ENCODE measurements at places on chromosomes 5 and 9.

- DNase-seq = no peak
Measured at GRCh38 chr9:136122425-136123383, 4.0 kb upstream of the TMEM250 start.

DNA sequence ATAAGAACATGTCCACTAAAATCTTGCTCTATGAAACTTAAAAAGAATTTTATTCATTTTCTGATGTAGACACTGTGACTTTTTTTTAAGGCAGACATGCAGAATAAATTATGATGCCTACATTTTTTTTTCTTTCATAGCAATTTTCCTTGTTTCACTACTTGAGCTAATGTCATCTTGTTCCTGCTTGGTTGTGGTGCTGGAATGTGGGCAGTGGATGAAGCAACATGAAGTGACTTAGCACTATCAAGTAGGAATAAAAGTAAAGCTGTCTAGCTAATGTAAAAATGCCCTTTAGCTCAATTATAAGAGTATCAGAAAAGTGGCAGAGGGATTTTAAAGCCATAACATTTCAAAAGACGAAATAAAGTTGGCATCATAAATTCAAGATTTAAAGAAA is 191.0 kb downstream of the ADAMTS6 start:
- no peak for DNase-seq

- DNase-seq = no peak
Measured at GRCh38 chr5:68431601-68432337, 216.2 kb downstream of the PIK3R1 start.

GRCh38 chr5:80246995-80247729 is 8.7 kb downstream of the SERINC5 start:
- DNase-seq = no peak

- no peak for DNase-seq
Measured at GRCh38 chr9:133572821-133573361, 36.3 kb downstream of the FAM163B start.

- DNase-seq = no peak
Measured at GRCh38 chr9:12826924-12827565, 52.2 kb downstream of the LURAP1L start.

GRCh38 chr5:26805076-26805475 is 233.3 kb downstream of the CDH9 start:
- DNase-seq = no peak

- no peak for DNase-seq
Measured at GRCh38 chr9:82996941-82997340, 66.0 kb downstream of the RASEF start.

DNA sequence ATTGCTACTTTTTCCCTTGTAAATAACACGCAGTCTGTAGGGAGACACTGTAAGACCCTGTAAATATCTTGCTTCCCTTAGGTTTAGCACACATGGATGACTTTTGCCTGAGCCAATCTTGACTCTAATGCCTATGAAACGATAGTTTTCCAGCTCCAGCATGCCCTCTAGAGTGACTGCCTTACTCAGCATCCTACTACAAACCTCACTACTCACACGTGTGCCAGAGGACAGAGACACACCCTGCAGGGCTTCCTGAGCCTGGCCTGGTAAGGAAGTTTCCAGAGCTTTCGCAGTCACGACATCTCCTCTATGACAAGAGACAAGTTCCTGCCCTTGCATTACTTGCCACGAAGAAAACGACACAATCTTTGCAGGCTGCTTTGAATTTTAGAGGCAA is 138.1 kb downstream of the ATPSCKMT start:
- DNase-seq = no peak

DNA sequence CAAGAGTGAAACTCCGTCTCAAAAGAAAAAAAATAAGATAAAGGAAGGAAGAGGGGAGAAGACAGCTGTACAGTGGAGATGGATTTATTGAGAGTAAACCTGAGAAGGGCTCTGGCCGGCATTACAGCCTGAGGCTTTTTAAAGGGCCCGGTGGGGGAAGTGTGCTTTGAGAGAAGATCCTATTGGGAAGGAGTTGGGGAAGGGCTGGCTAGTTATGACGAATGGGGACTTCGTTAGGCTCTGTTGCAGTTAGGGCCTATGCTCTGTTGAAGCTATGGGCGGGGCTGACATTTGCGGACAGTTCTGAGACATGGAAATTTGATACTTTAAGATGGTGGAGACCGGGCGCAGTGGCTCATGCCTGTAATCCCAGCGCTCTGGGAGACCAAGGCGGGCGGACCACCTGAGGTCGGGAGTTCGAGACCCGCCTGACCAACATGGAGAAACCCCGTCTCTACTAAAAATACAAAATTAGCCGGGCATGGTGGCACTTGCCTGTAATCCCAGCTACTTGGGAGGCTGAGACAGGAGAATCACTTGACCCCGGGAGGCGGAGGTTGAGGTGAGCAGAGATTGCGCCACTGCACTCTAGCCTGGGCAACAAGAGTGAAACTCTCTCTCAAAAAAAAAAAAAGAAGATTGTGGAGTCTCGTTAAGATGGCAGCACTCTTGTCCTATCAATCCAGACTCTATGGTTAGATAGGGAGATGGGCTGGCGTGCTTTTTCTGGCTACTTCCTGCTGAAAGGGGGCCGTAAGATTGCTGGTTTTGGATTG is 33.2 kb downstream of the C9orf50 start:
- DNase-seq = no peak

DNA sequence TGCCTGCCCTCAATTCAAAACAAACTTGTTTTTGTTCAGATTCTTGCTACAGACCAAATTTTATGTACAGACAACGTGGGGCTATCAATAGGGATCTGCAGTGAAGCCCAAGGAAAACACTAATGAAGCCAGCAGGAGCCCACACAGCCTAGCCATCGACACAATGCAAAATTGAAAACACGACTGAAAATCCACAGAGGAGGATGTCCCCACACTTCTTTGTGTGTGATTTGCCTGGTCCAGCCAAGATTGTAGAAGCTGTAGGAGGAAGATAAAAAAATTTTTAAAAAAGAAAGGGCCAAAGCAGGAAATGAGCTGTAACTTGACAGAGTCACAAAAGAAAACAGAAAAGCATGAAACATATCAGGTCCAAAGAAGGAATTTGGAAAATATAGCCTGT is 34.8 kb downstream of the HTR4 start:
- no peak for DNase-seq

DNA sequence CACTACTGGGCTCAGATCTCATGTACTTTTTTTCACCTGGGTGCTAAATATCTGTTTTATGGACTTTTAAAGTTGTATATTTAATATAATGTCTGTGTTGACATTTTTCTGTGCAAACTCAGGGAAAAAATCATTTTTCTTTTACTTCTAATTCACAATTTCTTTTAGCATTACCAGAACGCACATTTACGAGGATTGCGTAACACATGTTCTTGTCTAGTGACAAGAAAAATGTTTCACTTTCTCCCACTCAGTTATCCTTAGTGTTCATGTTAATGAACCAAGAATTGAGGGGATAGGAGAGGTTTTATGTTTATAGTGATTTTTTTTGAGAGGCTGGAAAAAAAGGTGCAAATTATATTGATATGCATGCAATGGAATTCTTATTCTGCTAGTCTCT is 86.3 kb upstream of the PJA2 start:
- DNase-seq = no peak

DNA sequence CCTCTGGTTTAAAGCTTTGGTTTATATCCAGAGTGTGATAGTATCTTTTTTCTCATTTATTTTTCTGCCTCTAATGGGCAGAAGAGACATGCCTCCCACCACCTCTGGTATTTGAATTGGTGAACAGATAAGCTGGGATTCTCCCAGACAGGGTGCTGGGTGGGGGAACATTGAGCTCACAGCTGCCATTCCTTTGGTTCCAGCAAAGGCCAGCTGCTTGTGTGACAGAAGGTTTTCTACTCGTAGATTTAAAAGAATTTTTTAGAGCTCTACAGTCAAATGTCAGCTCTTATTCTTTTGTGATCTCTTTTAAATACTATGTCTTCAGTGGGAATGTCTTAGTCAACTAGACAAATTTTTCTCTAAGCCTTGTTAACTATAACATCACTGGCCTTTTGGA is 54.7 kb upstream of the ADAMTS16 start:
- no peak for DNase-seq

DNA sequence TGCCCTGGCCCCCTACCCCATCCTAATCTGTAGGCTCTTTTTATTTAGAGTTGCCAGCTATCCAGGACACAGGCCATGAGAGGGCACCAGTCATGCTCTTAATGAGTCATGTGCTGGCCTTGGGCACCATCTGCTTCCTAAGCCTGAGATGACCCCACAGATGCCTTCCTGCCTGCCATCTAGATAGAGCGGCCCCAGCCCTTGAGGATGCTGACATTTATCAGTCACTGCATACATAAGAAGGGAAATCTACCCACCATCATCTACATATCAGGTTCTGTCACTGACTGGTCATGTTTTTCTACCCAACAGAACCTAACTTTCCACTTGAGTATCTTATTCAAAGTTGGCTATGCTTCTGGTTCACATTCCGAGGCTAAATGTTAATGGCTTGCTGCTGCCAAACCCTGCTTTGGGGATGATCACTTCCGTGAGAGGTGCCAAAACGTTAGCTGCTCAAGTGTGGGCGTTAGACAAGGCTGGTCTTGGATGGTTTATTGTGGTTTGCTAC is 49.9 kb upstream of the TTC23L start:
- DNase-seq = no peak

GRCh38 chr5:34501016-34501415 is 155.1 kb upstream of the RAI14 start:
- DNase-seq = no peak

GRCh38 chr9:110058304-110058953 is 149.5 kb downstream of the C9orf152 start:
- DNase-seq = no peak

- DNase-seq = no peak
Measured at GRCh38 chr5:65753189-65753588, 31.2 kb downstream of the NLN start.

GRCh38 chr5:100518377-100518776 is 16.8 kb upstream of the FAM174A start:
- no peak for DNase-seq

- DNase-seq = no peak
Measured at GRCh38 chr9:23232831-23233230, 593.2 kb downstream of the ELAVL2 start.

- DNase-seq = no peak
Measured at GRCh38 chr9:89038382-89039103, 47.3 kb downstream of the S1PR3 start.

DNA sequence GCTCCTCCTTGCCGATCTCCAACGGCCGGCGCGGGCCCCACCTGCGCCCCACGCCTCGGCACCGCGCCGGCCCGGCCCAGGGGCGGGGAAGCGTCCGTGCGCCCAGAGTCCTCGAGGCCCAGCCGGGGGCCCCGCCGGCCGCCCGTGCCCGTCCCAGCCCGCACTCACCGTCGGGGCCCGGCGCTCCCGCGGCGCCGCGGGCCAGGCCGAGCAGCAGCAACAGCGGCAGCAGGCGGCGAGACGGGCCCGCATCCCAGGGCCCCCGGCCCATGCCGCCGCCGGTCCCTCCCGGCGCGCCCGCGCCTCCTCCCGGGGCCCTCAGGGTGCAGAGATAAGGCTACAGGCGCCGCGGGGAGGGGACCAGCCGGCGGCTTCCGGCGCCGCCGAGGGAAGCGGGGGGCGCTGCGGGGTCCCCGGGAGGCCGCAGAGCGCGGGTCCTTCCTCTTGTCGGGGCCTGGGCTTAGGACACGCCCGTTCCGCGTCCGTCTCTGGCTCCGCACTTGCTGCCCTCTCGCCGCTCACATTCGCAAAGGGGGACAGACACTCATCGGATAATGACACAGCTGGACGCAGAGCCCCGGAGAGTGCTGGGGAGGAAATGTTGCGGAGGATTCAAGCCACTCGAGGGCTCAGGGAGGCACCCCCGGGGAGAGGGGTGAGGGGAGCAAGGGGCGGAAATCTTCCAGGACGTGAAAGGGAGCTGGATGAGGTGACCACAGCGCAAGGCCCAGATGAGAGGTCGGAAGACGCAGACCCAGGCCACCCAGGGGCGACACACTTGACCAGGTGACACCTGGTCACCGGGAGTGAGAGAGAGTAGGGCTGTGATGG is at the start of gene SUSD1:
SUSD1 (minus strand) TSS at position 333 of the 831 bp plus-strand sequence; CDS start at position 271, 62 bp downstream.
- DNase-seq = no peak

DNA sequence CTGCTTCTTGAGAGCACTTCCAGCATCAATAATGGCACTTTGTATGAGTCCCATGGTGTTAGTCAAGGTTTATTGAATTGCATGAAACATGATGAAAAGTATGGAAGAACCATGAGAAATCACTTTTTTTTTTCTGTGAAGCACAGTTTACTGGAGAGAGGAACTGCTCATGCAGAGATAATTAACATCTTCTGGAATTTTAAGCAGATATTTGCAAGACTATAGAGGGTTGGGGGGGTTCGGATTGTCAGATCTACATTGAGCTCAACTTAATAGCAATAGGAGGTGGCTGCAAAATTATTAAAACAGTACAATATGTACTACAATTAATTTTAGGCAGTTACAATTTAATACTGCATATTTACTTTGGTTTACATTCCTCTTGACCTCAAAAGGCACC is 204.4 kb upstream of the CDH10 start:
- DNase-seq = no peak

DNA sequence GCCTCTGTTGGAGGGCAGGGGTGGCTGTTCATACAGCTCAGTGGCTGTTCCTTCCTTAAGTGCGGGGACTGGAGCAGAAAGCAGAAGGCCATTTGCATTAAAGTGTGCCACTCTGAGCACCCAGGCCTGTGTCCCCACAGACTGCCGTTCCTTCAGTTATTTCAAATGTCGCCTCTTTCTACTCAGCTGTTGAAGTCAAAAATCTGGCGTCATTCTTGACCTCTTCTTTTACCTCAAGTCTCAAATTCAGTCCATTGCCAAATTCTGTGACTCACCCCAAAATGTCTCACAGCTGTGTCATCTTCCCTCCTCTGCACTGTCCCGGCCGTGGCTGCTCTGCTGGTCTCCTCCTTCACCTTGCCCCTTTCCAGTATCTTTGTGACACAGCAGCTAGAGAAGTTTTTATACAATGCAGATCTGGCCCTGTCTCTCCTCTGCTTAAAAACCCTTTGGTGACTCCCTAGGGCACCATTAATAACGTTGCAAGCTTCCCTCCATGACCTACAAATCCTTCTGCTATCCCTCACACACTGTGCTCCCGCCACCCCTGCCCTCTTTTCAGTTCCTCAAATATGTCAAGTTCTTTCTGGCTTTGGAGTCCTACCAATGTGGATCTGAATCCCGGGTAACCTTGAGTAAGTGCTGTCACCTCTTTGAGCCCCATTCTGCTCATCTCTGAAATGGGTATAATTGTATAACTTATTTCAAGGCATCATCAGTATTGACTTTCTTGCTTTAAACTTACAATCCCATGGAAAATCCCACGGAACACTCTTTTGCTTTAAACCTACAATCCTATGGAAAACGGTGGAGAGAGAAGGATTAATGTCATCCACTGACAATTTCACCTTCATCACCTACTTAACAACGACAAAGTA is 98.3 kb upstream of the BOD1 start:
- DNase-seq = no peak

GRCh38 chr9:127903557-127904475 is 4.4 kb upstream of the ST6GALNAC6 start:
- DNase-seq = no peak
